Hepatic stellate cell (primary cell): ENCODE measurements at places on chromosomes 2 and 18.

- no peak for DNase-seq
These were observed 489.3 kb downstream of the DCC start for GRCh38 chr18:52829320-52829719.

DNA sequence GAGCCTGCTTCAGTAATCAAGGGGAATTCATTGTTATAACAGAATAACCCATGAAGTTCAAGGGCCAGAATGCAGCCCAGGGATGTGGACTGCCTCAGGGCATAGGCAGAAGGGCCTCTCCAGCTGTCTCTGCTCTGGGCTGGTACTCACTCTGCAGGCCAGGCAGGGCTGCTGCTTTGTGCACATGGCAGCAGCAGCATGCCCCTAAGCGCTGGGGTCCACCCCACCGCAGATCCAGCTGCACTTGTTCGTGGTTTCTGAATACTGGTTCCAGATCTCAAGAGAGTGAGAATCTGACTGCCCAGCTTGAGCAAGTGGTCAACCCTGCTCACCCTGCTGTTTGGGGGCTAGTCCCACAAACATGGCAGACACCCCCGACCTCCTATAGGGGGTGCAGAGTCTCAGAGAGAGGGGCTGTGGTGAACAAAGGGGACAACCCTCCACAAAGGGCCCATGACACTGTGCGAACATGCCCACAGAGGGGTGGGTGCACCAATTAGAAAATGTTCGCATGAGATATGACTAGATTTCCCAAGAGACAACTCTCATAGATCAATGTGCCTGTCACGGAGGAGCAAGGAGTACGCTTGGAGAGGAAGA is 87.3 kb downstream of the ACTR3 start:
- no peak for DNase-seq

DNA sequence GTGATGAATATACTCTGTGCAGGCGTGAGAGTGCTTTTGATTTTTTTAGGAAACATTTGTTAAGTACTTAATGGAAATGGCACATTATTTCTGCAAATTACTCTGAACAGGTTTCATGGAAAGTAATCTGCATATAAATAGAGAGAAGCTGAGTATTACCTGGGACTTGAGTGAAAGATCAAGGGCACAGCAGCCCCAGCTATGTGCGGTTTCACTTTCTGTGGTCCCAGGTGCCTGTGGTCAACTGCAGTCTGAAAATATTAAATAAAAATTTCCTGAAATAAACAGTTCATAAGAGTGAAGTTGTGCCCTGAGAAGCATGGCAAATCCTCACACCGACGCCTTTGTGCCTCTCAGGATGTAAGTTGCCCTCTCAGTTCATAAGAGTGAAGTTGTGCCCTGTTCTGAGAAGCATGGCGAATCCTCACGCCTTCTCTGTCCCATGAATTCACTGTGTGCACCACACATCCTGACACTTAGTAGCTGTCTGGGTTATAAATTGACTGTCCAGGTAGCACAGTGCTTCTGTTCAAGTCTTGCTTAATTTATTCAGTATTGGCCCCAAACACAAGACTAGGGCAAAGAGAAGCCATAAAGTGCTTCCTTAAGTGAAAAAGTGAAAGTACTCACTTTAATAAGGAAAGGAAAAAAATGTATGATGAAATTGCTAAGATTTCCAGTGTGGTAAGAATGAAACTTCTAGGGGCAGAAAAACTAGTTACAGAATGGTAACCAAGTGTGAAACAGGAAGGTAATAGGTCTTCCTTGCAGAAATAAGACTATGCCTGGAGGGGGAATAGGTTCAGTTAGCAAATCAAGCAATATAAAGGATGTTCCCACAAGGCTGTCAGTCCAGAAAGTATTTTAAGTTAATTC is 4.3 kb upstream of the SNTG2 start:
- DNase-seq: no peak

- no peak for DNase-seq
These were observed 9.4 kb upstream of the NEURL3 start for GRCh38 chr2:96514521-96514920.

GRCh38 chr2:217521820-217522219 is 481.0 kb downstream of the TNS1 start:
- DNase-seq: no peak

DNA sequence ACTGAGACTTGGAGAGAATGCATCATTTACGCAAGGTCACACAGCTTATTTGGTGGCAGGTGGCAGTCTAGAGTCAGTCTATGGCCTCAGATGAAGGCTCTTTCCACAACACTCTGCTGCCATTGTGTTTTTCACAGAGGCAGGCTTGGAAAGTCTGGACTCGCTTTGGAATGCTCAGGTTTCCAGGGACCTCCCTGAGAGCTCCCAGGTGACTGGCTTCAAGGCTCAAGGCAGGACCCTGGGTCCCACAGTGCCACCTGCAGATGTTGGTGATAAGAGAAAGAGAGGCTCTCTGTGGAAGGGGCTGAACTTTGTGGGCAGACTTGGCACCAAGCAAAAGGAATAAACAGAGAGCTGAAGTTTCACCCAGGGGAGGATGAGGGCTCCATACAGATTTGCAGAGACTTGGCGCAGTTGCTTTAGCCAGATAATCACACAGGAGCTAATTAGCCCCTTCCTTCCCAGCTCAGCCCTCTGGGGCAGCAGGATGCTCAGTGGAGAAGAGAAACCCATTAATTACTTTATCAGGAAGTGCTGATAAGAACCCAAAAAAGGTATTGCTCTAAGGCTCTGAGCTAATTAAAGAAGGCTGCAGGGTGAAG is 103.5 kb downstream of the LBH start:
- DNase-seq: no peak

GRCh38 chr2:167790781-167791450 is 456.5 kb downstream of the STK39 start:
- DNase-seq: no peak

DNA sequence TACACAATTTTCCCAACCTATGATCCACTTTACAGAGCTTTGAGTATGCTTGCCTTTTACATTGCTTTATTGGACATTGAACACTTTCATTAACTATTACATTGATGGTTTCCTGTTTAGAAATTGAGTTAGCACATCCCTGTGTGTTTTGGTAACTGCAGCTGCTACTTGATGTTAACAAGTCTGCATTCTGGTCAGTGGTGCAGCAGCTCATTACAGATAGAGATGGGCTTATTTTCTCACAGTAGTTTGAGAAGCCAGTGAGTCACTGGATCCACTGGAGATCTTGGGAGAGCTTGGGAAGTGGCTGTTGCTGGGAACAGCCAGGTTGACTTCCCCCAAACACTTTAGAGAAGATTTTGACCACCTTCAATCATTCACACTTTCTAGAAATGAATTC is 150.5 kb downstream of the ARHGAP15 start:
- DNase-seq: no peak

- no peak for DNase-seq
These were observed 113.3 kb upstream of the CDC42EP3 start for GRCh38 chr2:37784759-37785149.

DNA sequence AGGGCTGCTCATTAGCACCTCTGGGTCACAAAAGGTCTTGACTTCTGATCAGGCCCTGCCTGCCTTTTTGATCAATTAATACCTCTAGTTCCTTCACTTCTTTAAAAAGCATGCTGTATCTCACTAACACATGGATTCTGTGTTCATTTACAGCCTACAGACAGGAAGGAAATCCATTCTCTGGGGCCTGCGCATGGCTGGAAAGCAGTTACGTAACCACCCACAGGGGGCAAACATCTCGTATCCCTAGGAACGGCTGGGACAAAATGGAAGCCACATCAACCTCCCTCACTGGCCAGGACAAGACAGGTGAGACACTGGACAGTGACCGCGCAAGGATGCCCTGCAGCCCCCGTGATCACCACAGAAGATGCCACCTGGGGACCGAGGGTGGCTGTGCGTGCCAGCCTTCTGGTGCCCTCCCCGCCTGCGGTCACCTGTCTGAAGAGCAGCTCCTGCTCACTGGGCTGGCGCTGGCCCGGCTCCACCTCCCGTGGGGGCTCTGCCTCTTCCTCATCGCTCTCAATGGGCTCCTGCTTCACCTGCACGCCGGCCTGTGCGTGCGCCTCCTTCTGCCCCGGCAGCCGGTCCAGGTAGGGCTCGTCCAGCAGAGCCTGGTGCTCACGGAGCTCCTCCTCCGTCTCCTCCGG is 266.9 kb downstream of the TWIST2 start:
- DNase-seq: no peak

- no peak for DNase-seq
These were observed 25.1 kb downstream of the ARMC9 start for GRCh38 chr2:231223458-231223976.

DNA sequence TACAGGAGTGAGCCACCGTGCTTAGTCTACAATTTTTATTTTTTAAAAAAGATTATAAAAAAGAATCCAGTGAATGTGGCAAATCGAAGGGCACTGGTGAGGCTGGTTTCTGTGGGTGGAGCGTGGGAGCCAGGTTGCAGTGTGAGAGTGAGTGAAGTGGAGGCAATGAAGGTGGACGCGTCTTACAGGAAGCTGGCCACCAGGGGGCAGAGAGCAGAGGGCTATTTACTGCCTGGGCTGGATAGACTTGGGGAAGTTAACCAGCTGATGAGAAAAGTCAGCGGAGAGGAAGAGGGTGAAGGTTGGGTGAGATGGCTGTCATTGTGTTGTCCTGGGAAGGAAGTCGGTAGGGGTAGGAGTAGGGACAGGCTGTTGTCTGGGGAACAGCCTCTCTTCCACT is 6.8 kb downstream of the SCTR start:
- peak; percentile 36 for DNase-seq

DNA sequence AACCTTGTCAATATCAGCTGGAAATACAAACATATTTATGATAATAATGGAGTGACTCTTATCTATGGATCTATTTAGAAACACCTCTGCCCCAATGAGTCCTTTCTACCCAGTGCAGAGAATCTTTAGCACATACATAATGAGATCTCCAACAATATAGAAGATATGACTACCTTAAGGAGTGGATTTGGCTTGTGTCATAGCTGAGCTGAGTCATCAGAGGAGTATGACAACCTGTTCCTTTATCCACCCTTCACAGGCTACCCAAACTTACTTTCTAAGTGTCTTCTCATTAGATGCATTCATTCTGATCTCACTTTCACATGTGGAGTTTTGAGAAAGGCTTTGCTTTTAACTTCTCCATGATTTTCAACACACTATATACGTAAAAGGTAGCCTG is 1218.9 kb downstream of the DSC3 start:
- no peak for DNase-seq

GRCh38 chr2:42999856-43000241 is 207.5 kb upstream of the HAAO start:
- no peak for DNase-seq

DNA sequence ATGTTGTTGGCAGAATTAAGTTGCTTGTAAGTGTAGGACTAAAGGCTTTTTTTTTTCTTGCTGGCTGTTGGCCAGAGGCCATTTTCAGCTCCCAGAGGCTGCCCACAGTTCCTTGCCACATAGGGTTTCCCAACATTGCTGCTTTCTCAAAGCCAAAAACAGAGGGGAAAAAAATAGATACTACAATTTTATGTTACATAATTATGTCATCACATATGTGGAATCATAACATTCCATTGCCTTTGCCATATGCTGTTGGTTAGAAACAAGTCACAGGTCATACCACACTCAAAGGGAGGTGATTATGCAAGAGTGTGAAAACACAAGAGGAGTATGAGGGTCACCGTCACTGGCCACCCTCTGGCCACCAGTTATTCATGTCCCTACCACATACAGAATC is 154.5 kb downstream of the RTN4 start:
- no peak for DNase-seq

DNA sequence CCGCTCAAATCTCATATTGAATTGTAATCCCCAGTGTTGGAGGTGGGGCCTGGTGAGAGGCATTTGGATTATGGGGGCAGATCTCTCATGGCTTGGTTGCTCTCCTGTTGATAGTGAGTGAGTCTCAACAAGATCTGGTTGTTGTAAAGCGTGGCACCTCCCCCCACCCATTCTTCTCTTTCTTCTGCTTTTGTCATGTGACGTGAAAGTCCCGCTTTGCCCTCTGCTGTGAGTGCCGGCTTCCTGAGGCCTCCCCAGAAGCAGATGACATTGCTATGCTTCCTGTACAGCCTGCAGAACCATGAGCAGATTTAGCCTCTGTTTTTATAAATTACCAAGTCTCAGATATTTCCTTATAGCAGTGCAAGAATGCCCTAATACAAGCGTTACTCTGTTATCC is 673.8 kb downstream of the ADCYAP1 start:
- no peak for DNase-seq

DNA sequence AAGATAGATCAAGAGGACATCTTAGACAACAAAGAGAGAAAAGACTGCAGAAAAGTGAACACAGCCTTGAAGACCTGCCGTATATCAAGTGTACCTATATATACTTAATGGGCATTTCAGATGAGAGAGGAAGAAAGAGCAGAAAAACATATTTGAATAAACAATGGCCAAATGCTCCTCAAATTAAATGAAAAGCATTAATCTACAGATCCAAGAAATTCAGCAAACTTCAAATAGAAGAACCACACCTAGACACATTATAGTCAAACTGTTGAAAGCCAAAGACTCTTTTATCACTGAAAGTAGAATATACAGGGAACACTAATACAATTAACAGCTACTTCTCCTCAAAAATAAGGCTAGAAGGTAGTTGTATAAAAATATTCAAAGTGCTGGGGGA is 18.7 kb upstream of the TTL start:
- DNase-seq: no peak

- no peak for DNase-seq
These were observed 25.2 kb downstream of the EPB41L5 start for GRCh38 chr2:120037995-120038541.

- no peak for DNase-seq
These were observed 84.0 kb upstream of the BOD1L2 start for GRCh38 chr18:57062844-57063243.

DNA sequence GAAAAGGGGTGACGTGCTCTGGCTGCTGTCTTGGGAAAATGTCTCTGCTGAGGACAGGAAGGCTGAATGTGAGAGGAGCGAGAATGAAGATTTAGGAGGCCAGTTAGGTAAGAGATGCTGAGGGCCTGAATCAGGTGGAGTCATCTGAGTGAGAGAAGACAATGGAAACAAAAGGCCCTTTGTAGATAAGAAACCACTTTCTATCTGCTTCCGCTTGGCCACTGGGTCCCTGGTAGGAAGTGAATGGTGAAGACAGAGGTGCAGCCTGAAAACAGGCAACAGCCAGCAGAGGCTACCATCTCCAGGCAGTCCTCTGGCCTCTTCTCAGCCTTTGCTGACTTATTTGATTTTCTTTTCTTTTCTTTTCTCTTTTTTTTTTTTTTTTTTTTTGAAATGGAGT is 374.0 kb upstream of the SLC14A2 start:
- DNase-seq: no peak

GRCh38 chr18:25561918-25562317 is 210.0 kb upstream of the ZNF521 start:
- DNase-seq: peak; percentile 19

GRCh38 chr2:112183327-112184025 is 45.3 kb downstream of the FBLN7 start:
- no peak for DNase-seq

- DNase-seq: no peak
These were observed 90.3 kb upstream of the BARD1 start for GRCh38 chr2:214899751-214900150.

- DNase-seq: no peak
These were observed 34.2 kb downstream of the TMEM17 start for GRCh38 chr2:62471816-62472215.

DNA sequence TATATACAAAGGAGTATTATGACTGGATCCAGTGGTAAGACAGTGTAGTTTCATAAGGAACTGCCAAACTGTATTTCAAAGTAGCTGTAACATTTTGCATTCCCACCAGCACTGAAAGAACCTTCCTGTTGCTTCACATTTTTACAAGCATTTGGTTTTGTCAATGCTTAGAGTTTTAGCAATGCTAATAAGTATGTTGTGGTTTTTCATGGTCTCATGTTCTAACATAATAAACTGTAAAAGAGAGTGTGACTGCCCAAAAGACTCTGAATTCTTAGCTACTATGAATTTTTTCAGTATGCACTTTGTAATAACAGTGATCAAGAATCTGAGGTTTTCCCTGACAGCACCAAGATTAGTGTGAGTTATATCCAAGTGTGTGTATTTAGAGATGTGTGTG is 604.2 kb downstream of the XIRP2 start:
- no peak for DNase-seq
